HCT116 (cell line): ENCODE measurements at places on chromosomes 12 and 14. TPM values are rescaled to one million over a fixed set of nuclear protein-coding genes. Genes with fewer than 3 reads are reported as not detected.

RNASE1 gene
- 3.3 TPM for total RNA-seq

KRT85 gene
- not detected for total RNA-seq

AICDA gene
- not detected for total RNA-seq

GPHB5 gene
- not detected for total RNA-seq

SALL2 gene
- 0.47 TPM for total RNA-seq

PYGL gene
- 173 TPM for total RNA-seq

SLC6A13 gene
- 0.39 TPM for total RNA-seq

TBC1D30 gene
- total RNA-seq = 24.1 TPM

RGS6 gene
- total RNA-seq = 4.7 TPM

GRCh38 chr12:44015333-44015941, 179.6 kb downstream of the TMEM117 start:
- peak; percentile 34 for DNase-seq

DNA sequence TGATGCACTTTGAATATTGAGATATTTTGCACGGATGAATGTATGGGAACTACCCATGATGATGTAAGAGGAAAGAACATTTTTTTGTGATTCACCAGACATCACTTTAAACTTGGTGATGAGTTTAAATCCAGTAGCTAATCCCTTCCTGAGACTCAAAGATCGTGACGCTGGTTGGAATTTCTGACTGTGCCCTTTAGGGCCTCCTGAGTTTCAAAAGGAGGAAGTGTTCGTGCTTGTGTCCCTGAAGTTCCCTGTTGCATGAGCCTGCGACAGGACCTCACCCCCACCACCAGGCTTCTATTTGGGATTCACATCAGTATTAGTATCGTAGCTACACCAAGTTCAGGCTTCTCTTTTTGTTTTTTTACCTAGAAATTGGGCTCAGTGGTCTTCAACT, 18.6 kb upstream of the RIN3 start:
- no peak for DNase-seq

DNA sequence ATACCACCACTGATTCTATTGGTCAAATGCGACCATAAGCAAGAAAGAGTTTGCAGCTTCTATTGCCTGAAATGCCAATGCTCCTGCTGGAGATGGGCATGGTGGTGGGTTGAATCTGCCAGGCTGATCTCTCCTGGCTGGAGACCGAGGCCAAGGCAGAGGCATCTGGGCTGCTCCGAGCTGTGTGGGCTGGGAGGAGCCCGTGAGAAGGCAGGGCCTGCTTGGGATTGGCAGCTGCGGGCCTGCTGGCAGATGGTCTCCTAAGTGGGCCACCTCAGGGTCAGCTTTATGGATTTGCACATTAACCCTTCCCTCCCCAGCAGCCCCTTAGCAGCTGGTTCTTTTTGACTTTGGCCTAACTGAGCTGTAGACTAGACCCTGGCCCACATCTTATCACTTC, 25.4 kb downstream of the SRRM4 start:
- DNase-seq = no peak

DNA sequence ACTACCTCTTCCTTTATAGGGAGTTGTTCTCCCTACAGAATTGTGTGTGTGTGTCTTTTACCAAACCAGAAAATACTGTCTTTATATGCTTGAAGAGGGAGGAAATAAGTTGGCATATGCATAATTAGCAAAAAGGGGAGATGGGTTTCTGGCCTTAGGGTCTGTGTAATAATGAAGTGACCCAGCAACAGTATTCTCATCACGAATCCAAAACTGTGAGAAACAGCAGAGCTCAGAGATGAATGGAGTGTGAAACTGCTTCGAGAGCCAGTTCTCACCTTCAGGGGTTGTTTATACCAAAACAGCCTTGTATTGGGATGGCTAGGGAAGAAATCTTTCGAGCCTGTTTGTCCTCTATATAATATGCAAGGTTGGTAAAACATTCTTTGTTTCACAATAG, 227.5 kb downstream of the MON2 start:
- no peak for DNase-seq

DNA sequence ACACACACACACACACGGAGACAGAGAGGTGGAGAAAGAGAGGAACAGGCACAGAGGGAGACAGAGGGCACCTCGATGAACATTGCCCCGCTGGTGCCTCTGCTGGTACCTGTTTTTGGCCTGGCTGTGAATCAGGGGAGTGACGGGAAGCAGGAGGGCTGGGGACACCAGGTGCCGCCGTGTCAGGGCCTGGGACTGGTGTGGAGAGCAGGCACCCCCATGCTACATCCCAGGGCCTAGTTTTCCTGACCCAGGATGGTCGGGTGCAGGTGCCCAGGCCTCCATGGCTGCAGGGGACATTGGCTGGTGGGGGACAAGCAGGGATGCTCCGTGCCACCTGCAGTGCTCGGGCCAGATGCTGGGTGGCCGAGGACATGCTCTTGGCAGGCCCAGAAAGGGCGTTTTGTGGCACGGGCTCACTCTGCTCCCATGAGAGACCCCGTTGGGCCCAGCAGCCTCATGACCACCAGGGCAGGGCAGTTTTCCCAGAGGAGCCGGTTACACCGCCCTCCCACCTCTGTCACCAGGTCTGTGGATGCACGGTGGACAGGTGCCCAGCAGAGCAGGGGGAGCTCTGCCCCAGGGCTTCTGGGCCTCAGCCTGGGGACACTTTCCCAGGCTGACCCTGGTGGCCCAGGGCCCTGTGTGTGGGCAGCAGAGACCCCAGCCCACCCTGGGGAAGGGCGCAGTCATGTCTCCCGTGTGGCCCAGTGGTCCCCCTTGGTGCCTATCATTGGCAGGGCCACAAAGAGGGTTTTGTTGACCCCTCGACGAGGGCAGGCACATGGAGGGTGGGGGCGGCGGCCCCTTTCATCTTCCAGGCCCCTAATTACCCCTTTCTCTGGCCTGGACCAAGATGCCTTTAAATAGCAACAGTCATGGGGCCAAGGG, 207.5 kb upstream of the RTL1 start:
- no peak for DNase-seq

GRCh38 chr14:102150744-102151143, 11.0 kb downstream of the WDR20 start:
- no peak for DNase-seq

DNA sequence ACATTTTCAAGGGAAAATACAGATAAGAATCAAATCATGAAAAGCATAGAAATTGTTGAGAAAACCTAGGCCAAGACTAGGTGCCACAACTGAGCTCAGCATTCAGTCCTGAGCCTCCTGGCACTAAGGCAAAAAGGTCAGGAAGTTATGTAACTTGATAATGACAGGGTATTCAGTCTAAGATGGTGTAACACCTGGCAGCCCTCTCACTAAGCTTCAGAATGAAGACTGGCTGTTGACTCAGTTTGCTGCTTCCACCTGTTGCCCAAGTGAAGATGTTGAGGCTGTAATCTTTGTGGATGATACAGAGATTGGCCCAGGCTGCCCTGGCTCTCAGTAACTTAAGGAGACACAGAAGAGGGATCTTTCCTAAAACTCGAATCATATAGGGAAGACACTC, 19.6 kb downstream of the PROX2 start:
- no peak for DNase-seq

DNA sequence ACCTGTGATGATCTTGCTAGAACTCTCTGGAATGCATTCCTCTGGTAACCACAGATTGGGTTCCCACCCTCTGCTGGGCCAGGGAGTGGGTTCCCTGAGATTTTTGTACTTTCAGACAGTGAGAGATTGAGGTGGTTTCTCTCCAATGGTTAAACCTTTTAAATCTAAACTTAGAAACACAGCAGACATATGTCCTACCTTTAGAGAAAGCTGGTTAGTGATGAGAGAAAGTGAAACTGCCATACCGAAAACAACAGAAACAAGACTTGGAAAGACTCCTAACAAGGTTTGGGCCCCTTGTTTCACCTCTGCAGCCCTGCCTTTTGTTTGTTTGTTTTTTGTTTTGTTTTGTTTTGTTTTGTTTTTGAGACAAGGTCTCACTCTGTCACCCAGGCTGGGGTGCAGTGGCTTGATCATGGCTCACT, 9.7 kb upstream of the SGPP1 start:
- no peak for DNase-seq

DNA sequence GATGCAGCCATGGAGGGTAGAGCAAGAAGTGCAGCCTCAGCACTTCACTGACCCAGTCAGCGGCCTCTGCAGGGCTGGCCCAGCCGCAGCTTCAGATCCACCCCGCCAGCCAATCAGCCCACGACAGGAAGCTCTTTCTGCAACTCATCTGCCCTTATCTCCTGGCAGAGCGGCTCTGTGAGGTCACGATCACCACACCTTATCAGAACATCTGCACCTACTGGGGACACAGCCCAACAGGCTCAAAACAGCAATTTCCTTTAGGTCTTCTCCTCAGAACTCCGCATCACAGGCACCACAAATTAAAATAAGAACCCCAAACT, 287.3 kb downstream of the BCL11B start:
- no peak for DNase-seq

DNA sequence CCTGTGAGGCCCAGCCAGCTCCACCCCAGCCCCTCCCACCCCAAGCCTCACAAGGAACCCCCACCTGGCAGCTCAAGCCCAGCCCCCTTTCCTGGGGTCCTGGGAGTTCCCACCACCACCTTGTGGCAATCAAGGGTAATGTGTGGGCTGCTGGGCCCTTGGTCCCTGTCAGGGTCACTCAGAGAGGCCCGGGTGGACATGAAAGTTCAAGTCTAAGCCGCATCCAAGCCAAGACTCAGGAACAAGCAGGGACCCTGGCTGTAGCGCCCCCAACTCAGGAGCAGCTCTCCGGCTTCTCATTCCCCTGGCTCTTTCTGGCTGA, 106.4 kb upstream of the C14orf180 start:
- no peak for DNase-seq

GRCh38 chr14:94767321-94767878, 2.5 kb downstream of the GSC start:
- no peak for DNase-seq

GRCh38 chr14:92425101-92425500, 88.5 kb upstream of the RIN3 start:
- DNase-seq = peak; percentile 28

DNA sequence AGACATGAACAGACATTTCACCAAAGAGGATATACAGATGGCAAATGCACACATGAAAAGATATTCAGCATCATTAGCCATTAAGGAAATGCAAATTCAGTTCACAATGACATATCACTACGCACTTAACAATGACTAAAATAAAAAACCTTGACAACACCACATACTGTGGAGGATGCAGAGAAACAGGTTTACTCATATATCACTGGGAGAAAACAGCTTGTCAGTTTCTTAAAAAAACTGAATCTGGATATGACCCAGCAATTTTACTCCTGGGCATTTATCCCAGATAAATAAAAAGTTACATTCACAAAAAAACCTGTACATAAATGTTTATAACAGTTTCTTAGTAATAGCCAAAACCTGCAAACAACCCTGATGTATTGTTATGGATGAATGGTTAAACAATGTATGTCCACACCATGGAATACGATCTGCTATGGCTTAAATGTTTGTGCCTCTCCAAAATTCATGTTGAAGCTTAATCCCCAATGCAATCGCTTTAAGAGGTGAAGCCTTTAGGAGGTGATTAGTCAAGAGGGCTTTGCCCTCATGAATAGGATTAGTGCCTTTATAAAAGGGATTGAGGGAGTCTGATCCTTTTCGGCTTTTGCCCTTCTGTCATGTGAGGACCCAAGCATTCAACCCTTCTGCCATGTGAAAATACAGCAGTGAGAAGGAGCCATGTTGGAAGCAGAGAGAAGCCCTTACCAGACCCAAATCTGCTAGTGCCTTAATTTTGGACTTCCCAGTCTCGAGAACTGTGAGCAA, 36.0 kb upstream of the PPP4R3A start:
- no peak for DNase-seq

DNA sequence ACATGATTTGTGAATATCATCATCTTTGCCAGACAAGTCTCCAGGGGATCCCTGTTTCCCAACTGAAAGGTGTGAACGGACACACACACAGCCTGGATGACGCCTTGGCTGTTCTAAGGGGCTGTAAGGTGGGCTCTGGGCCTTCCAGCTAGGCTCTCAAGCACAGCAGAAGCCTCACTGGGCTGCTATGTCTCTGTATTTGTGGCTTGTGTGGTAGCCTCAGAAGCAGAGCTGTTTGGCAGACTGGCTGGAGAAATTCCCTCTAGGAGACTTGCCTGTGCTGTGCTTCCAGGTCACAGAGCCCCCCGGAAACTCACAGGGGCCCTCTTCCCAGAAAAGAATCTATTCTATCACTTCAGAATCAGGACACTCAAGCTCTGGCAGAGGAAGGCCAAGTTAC, 21.4 kb downstream of the OTUB2 start:
- no peak for DNase-seq
